ENCODE measurements at places on chromosomes 16 and 17.

DNA sequence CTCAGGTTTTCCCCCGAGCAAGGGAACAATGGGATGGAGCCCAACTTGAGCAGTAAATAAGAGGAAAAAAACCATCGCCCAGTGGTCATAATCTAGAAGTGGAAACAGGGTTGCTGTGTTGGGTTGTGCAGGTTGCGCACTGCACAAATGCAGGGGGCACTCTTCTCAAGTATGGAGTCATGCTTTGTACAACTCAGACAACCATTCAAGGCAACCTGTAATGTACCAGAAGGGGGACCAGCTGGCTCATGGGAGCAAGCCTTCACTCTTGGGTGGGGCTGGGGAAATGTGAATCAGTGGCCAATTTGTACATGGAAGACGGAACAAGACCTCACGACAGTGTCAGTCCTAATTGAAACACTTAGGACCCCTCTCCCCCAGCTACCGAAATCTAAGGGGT lies 23.9 kb upstream of the LITAF start:
- DNase-seq, result no peak

GRCh38 chr17:5832886-5833285 lies 237.3 kb upstream of the WSCD1 start:
- DNase-seq, result no peak

DNA sequence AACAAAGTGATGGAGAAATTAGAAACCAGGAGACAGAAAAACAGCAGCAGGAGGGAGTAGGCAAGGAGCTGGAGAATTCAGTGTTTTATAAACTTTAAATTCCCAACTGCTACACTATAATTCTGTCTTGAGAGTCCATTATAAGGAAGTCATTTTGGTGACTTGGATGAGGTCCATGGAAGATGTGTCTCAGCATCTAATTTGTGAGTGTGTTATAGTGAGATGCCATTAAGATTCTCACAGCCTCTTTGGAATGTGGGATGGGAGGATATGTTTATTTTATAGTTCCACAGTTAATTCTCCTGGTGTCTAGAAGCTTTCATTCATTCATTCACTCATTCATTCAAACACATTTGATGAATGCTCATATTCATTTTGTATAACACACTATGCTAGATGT lies 206.0 kb upstream of the MYOCD start:
- no peak for DNase-seq

- no peak for DNase-seq
Observed at GRCh38 chr16:77387815-77388209, 47.0 kb downstream of the ADAMTS18 start.

DNA sequence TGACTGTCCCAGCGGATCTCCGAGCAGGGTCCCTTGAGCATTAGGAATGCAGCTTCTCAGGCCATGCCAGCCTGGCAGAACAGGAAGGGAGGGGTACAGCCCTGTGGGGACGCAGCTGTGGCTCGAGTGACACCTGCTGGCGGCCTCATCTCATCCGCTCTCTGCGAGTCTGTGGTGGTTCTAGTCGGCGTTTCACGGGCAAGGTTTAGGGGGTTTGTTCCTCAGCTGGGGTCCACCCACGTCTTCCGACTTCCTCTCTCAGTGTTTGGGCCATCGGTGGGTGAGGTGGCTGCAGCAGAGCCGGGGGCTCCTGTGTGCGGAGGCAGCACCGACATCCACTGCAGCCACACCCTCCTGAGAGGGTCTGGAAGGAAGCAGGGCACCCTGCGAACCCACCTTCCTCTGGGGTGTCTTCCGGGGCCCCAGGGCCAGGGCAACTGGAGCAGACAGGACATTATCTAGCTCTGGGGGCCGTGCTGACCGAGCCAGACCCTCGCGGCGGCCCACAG lies 33.3 kb downstream of the JPH3 start:
- DNase-seq, result peak; percentile 68

DNA sequence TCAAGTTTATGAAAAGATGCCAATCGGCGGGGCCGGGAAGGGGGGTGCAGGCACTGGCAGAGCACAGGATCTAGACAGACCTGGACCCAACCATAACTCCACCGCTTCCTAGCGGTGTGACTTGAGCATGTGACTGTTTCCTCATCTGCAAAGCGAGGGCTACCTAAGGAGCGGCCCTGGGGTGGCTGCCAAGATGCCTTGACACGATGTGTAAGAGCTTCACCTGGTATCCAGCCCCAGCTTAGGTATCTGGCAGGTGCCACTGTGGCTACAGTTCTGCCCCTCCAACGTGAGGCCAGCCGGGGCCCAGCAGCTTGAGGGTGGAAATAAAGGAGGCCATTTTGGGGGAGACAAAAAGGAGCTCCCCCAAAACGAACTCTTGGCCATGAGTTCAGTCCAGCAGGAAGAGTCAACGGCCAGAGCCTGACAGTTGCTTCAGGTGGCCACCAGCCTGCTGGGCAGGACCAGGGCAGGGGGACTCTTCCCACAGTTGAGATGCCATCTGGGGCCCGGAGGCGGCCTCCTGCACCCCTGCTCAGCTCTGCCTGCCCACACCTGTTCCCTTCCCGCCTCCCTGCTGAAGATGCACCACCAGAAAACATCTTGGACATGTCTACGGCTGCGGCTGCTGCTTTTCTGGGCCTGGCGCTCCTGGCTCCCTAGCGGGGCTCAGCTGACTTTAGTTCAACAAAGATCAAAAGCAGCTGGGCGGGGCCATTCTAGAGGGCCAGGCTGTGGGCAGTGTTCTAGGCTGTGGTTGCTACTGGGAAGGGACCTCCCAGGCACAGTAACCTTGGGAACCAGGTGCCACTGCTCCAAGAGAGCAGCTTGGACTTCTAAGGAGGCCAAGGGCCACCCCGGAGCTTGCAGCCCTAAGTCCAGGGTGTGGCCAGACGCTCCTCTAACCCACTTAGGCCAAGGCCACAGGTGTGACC lies 3.4 kb upstream of the MTSS2 start:
- DNase-seq, result no peak

DNA sequence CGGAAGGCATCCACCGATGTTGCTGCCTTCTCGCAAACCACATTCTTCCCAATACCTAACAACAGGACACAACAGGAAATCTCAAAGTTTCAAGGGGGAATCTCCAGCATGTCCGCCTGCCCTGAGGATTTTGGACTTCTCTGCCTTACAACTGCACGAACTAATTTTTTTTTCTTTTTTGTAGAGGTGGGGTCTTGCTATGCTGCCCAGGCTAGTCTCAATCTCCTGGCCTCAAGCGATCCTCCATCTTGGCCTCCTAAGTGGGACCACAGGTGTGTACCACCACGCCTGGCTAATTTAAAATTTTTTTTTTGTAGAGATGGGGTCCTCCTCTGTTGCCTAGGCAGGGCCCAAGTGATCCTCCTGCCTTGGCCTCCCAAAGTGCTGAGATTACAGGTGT lies 9.4 kb downstream of the C16orf86 start:
- no peak for DNase-seq

- no peak for DNase-seq
Observed at GRCh38 chr17:33745047-33745760, 452.1 kb upstream of the ASIC2 start.

DNA sequence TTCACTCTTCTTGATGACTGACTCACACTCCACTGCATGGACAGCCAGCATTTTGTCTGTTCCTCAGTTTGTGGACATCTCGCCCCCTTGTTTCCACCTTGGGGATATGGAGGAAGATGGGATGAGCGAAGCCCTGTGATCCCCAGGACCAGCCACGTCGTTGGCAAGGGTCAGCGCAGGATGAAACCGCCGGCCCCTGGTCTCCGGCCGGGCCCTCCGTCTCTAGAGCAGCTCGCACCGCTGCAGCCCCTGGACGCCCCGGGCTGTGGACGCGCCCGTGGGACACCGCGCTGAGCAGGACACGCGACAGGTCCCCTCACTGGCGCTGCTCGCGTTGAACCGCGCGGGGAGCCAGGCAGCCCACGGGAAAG lies 604 bp upstream of the ZC3H18 start:
- no peak for DNase-seq

DNA sequence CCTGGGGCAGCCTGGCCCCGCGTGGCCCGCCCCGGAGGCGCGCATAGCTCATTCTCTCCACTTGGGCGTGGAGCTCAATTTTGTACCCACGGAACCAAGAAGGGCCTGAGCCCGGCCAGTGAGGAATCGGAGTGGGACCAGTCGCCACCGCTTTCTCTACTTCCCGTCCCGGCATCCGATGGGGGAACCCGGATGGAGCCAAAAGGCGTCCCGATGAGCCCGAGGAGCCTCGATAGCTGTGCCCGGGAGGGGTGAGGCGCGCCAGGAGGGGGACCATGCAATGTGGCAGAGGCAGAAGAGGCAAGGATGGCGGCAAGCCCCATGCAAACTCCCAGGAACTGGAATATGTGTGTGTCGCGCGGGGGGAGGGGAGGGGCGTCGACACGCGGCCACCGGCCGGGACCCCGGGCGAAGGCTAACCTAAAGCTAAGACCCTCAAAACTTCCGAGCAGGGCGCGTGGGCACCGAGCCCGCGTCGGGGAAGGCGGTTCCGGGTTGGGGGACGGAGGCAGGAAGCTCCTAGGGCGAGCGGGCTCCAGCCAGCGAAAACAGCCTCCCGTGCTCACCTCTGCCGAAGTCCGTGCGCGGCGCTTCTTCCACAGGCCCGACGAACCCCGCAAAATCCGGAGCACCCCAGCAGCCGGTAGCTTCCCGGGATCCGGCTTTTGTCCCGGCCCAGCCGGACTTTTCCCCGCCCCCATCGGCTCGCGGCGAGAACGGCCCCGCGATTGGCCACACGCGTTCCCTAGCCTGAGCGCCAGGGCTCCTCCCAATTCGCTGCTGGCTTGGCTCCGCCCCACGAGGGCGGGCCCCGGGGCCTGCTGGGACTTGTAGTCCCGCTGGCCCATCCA lies at the start of gene ACLY:
TSS of gene ACLY (minus strand) at position 638 of the 851 bp plus-strand sequence. CDS start 5,078 bp downstream, outside the sequence.
- DNase-seq, result peak; percentile 99

- no peak for DNase-seq
Observed at GRCh38 chr17:48238933-48239602, 131.5 kb downstream of the SNX11 start.

DNA sequence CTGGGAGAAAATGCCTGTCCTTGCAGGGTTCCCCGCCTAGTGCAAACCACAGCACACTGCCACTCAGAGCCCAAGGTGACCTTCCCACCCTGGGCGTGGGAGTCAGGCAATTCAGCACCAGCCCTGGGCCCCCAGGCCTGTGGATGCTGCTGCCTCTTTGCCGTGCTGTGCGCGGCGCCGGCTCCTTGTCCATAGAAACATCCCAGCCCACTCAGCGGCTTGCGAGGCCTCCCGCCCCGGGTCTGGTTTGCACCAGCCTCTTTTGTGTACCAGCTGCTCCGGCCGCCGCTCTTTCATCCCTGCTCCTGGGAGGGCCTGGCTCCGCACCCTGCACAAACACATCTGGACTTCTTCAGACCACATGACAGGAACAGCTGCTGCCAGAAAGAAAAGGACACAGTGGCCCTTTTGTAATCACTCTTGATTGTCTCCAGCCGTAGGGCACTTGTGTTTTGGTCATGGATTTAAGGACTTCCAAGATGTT lies 75.4 kb upstream of the SDK2 start:
- DNase-seq, result no peak

DNA sequence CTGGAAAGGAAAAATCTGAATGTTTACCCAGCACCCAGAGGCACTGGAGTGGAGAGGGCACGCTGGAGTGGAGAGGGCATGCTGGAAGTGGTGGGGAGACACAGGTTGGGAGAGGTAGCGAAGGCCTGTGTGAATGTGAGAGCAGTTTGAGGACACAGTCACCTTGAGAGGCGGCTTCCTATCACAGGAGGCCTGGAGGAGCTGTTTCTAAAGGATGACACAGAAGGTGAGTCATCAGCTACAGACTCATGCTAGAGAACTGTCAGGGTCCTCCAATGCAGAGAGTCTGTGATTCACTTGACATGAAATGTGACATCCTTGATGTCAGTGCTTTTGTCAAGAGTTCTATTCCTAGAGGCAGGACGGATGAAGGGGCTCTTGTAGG lies 13.8 kb downstream of the CTRL start:
- DNase-seq, result peak; percentile 34

DNA sequence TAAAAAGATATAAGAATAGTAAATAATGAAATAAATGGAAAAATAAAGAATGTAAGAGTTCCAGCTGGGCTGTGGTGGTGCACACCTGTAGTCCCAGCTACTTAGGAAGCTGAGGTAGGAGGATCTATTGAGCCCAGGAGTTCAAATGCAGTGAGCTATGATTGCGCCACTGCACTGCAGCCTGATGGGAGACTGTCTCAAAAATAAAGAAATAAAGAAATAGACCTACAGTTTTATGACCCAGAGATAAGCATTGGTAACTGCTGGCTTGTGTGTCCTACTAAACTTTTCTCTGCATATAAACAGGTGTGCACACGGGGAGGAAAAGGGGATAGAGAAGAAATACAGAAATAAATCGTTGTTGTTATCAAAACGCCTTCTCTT lies 7.8 kb upstream of the PDP2 start:
- DNase-seq, result no peak
